ENCODE measurements at places on chromosomes 1 and 21.

- no peak for DNase-seq
Measured at GRCh38 chr1:235093013-235093695, 35.5 kb downstream of the TOMM20 start.

DNA sequence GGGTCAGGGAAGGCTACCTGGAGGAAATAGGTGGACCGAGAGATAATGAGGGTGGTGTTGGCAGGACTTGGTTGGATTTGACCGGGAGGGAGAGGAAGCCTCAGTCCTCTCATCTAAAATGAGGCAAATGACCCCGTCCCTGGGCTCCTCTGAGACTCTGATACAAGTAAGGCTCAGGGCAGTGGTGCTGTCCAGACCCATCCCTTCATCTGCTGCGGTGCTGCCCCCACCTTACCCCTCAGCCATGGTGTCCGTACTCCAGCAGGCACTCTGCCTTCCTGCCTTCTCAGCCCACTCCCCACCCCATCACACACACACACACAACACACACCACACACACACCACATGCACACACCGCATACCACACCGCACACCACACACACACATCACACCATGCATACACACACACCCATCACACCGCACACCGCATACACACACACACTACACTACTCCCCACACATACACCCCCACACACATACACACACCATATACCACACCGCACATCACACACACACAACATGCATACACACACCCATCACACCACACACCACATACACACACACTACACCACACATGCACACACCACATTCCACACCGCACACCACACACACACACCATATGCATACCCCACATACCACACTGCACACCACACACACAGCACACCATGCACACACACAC, 29.4 kb upstream of the SLC26A9 start:
- peak; percentile 37 for DNase-seq

DNA sequence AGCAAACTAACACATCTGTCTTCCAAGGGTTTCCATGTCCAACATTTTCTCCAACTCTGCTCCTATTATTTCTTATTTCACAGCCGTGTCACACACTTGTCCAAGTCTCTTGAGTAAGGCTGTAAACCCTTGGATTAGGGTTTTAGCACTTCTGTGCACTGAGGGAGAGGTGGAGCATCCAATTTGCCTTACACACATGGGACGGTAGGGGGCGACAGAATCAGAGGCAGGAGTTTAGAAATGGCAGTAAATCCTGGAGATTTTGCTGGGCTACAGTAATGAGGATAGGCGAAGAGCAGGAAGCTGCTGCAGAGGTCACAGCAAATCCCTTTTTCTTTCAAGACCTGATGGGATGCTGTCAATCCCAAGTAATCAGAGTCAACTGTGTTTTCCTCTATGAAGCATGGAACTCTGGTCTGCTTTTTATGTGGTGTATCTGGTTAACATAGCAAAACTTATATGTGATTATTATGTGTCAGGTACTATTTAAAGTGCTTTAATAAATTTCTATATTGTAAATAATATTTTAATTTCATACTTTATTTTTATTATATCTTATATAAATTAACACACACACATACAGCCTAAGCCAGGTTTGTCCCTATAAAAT, 15.4 kb upstream of the LCE5A start:
- no peak for DNase-seq

DNA sequence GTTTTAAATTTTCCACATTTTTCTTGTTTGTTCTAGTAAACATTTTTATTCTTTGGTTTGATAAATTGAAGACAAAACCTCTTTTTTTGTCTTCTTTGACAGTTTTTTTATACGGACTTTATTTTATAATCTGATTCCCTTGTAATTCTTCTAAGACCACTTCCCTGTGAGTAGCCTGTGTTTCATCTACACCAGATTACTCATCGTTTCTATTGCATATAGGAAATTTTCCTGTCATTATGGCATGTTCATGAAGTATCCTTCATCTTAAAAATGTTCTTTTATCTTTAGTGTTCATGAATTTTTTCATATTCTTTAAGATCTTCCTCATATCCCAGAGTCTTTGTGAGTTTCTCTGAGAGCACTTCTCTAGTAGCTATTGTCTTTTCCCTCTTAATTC, 109.8 kb downstream of the USP25 start:
- no peak for DNase-seq

All from sigmoid colon (tissue), 7 donors.